ENCODE measurements at places on chromosomes 3 and 15. TPM values are rescaled to one million over a fixed set of nuclear protein-coding genes. Genes with fewer than 3 reads are reported as not detected.

BNC1 gene
- total RNA-seq = 0.68 TPM

ZIC1 gene
- total RNA-seq = not detected

ATRIP gene
- 4.7 TPM for total RNA-seq

ROBO2 gene
- total RNA-seq = not detected

PRSS50 gene
- not detected for total RNA-seq

ZNF80 gene
- not detected for total RNA-seq

ZNF774 gene
- 0.34 TPM for total RNA-seq

PPP1R14D gene
- total RNA-seq = not detected

DNAJA4 gene
- 2.9 TPM for total RNA-seq

OR5K3 gene
- not detected for total RNA-seq

SLCO3A1 gene
- total RNA-seq = 18.6 TPM

TGM4 gene
- total RNA-seq = not detected

NR2E3 gene
- not detected for total RNA-seq

NEO1 gene
- 23.2 TPM for total RNA-seq

ACP3 gene
- 1.3 TPM for total RNA-seq

NRROS gene
- 1.5 TPM for total RNA-seq

SLC22A13 gene
- total RNA-seq = not detected

CPNE4 gene
- total RNA-seq = not detected

CPLX3 gene
- not detected for total RNA-seq

ANKRD34C gene
- not detected for total RNA-seq

EAF2 gene
- total RNA-seq = 2.0 TPM

NOX5 gene
- total RNA-seq = 0.10 TPM

GOLGA8Q gene
- total RNA-seq = 0.06 TPM

FRMD4B gene
- total RNA-seq = 4.1 TPM

GPR87 gene
- not detected for total RNA-seq

TMPRSS7 gene
- total RNA-seq = not detected

TMEM212 gene
- not detected for total RNA-seq

DUOXA2 gene
- not detected for total RNA-seq

FMN1 gene
- 1.3 TPM for total RNA-seq

ALDH1L1 gene
- total RNA-seq = 93.4 TPM

NAALADL2 gene
- 6.6 TPM for total RNA-seq

PPCDC gene
- 6.2 TPM for total RNA-seq

CHRM5 gene
- total RNA-seq = 0.06 TPM

CD200 gene
- total RNA-seq = 8.7 TPM

CCR8 gene
- total RNA-seq = not detected

SENP2 gene
- total RNA-seq = 12.9 TPM

CFAP161 gene
- not detected for total RNA-seq

CCDC39 gene
- not detected for total RNA-seq

A4GNT gene
- total RNA-seq = not detected

CCR3 gene
- not detected for total RNA-seq

SYNPR gene
- not detected for total RNA-seq

GOLGA8S gene
- total RNA-seq = 0.39 TPM

TRIM42 gene
- not detected for total RNA-seq

AEN gene
- total RNA-seq = 15.1 TPM

APOD gene
- total RNA-seq = 67.7 TPM

CASR gene
- total RNA-seq = not detected

SI gene
- not detected for total RNA-seq

EXD1 gene
- total RNA-seq = not detected

ECE2 gene
- 0.12 TPM for total RNA-seq

UROC1 gene
- total RNA-seq = not detected

Data from cardiac ventricle fibroblast (primary cell).